ENCODE measurements at places on chromosomes 5 and 9. TPM values are rescaled to one million over a fixed set of nuclear protein-coding genes. Genes with fewer than 3 reads are reported as not detected.

Gene CCDC171
- 1.6 TPM for total RNA-seq

Gene GRM6
- total RNA-seq: not detected

Gene GBGT1
- total RNA-seq: 8.2 TPM

Gene IGFBPL1
- total RNA-seq: not detected

Gene FIBCD1
- total RNA-seq: not detected

Gene PCDHGC4
- not detected for total RNA-seq

GRCh38 chr9:9620736-9621135 is 992.1 kb downstream of the PTPRD start:
- DNase-seq: no peak

GRCh38 chr9:35978792-35979191 is 20.8 kb upstream of the OR2S2 start:
- no peak for DNase-seq

GRCh38 chr9:38082446-38083287 is 13.6 kb upstream of the SHB start:
- DNase-seq: no peak

DNA sequence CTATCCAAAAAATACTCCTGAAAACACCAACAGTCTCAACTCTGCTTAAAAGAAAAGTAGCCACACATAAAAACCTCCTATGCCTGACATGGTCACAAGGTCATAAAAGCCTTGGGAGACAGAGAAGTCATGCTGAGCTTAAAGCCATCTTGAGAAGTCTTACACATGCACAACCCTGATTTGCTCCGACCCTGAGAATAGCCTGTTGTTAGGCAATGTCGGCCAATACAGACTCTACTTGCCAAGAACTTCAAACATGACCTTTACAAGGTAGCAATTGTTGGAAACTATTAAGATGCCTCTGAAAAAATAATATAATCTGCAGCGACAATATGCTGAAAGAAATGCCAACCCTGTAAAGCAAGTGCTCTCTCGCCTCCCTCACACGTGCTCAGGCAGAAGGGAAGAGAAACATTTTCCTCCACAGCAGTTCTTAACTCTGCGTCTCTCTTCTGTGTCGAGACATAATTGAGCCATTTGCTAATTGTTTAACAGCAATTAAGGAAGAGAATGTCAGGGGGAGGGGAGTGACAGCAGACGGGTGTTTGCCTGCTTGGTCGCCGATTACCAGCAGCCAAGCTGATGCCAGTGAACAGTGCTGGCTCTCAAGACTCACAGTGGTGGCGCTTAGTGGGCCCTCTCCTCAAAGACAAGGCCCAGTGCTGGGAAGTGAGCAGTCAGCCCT is 393.6 kb downstream of the SPOCK1 start:
- DNase-seq: no peak

DNA sequence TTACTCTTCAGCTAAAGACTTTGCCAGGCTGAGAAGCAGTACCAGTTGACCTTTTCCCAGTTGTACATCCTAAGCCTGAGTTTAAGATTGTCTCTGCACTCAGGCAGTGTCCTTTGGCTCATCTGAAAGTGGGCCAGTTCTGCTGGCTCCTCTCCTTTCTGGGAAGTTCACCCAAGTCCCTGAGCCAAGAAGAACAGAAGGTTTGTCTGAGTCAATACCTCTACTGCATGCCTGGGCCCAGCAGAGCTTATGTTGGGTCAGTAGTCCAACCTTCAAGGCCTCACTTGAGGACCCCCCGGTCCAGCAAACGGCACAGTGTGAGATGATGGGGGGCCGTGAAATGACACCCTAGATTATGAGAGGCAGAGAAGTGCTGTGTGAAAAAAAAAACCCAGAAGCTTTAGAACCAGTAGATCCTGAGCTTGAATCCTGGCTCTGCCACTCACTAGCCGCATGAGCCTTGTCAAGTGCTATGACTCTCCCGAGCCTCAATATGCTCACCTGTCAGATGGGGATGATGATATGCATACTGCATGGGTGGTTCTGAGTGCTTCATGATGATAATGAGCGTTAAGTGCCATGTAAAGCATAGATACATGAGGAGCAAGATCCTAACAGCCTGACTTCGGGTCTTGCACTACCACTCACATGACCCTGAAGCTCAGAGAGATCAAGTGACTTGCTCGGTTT is 156.0 kb downstream of the MACROH2A1 start:
- no peak for DNase-seq

DNA sequence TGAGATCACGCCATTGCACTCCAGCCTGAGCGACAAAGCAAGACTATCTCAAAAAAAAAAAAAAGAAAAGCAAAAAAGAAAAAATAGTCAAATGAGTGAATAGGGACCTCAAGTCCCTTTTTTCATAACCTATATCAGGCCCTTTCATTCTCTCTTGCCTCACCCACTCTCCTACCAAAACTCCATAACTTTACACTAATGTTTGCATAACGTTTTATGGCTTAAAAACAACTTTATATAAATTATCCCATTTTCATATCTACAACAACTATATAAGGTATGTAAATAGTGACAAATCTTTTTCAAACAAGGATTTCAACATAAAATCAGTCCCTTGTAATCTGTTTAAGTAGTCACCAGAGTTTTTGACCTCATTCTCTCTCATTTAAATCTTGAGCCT is 56.9 kb upstream of the PIP5K1B start:
- DNase-seq: no peak

- no peak for DNase-seq
These were observed 91.8 kb downstream of the GLIS3 start for GRCh38 chr9:4207881-4208615.

DNA sequence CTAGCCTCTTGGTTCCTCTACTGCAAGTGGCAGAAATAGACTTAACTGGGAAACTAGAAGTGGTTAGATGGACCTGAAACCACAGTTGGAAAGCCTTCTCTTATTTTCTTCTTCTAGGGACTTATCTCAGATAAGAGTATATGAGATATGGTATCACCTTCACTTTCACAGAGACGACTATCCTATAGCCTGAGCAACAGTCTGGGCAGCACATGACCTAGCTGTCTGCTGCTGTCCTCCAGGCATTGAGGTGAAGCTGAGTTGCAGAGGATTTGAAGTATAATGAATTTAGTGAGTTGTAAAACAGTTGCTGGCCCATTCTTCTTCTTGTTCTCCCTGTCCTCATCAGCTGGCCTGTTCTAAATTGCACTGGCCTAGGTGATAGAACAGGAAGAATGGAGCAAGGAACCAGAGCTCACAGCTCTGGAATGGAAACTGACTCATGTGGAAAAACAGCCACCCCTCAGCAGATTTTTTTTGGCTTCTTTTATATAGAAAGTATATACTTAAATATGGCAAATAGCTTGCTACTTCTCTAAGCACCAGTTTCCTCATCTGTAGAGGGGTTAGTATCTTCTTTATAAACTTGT is 27.8 kb downstream of the RECK start:
- no peak for DNase-seq

- no peak for DNase-seq
These were observed 26.6 kb downstream of the AK3 start for GRCh38 chr9:4714266-4715016.

GRCh38 chr9:113299800-113300292 is 3.3 kb downstream of the RNF183 start:
- no peak for DNase-seq

DNA sequence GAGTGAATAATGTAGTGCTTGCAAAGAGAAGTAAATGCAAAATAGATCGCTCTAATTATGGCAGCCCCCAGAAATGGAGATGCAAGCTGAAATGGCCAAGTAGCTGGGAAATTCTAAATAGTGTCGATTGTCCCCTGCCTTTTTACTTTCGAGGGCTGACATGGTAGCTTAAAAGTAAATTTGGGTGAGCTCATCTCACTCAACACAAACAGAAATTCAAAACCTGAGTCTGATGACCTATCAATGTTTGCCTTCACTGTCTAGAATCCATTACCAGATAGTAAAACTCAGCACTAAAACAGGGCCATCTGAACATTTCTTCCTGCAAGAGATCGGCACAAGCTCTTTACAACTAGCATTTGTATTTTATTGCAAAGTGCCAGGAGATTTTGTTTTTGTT is 7.0 kb upstream of the LHX2 start:
- no peak for DNase-seq

GRCh38 chr5:85533341-85534047 is 1084.2 kb upstream of the COX7C start:
- DNase-seq: no peak

DNA sequence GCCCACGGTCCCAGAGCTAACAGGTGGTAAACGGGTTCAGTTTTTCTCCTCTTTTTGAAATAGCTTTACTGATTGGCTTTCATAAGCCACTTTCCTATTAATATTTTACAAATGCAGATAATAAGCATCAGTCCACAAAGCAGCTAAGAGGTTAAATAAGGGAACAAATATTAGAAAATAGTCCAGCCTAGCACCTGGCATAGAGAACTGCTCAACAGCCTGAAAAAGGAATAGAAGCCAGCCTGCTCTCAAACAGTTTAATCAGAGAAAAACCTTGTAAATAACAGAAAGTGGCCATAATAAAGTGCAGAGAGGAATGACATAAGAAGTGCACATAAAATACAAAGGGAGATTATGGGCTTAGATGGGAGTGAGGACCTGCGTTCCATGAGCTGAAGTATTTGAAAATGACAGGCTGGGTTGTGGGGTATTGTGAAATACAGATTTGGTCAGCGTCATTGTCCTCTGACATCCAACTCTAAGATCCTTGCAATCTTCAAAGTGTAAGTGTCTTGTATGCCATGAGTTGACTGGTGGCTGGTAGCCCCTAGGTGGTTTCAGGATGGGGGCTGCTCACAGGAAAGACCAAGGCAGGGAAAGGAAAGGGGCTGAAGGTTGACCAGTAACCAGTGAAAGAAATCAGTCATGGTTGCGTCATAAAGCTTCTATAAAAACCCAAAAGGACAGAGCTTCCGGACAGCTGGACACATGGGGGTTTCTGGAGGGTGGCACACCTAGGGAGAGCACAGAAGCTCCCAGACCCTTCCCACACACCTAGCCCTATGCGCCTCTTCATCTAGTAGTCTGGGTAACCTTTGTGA is 32.4 kb downstream of the MYO10 start:
- no peak for DNase-seq

GRCh38 chr9:123536455-123536868 is 180.5 kb downstream of the CRB2 start:
- no peak for DNase-seq

DNA sequence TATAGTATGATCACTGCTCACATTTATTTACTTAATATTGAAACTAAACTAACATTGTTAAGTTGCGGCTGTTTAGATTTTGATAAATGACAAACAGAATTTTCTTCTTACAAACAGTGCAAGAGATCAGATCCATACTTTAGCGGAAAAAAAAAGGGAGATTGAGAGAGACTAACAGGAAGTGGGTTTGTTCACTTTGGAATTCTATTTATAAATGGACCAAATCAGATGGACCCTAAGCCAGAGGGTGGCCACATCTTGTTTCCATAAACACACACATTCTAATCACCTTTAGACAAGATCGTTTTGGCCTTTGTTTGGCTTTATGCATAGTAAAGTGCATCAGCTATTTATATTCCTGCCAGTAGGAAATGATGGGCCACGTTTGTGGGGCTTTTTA is 381.4 kb upstream of the CD180 start:
- DNase-seq: no peak

- DNase-seq: peak; percentile 81
These were observed 8.0 kb downstream of the TCF7 start for GRCh38 chr5:134122530-134122929.

DNA sequence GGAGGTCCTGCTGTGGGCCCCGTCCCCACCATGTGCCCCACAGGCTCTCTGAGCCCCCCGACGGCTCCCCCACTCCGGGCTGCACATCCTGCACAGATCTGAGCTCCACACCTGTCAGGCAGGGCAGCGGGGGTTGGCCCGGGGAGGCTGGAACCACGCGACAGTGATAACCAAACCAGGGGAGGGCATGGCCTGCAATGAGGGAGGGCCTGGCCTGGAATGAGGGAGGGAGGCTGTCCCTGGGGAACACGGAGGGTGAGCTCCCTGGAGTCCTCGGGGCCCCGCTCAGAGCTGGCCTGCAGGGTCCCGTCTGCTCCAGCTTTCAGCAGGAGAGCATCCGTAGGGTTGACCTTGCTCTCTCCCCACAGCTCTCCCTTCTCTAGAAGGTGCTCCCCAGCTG is 30.5 kb downstream of the SLC9A3 start:
- DNase-seq: no peak

- no peak for DNase-seq
These were observed 123.9 kb downstream of the GHR start for GRCh38 chr5:42547141-42547540.

- no peak for DNase-seq
These were observed 14.7 kb upstream of the RIC1 start for GRCh38 chr9:5614192-5614591.
